ENCODE measurements at places on chromosomes 3 and 15. TPM values are rescaled to one million over a fixed set of nuclear protein-coding genes. Genes with fewer than 3 reads are reported as not detected.
A peak's percentile ranks its signal among the peaks of the same experiment; 100 is the strongest.

- no peak for DNase-seq
Measured at GRCh38 chr3:144273601-144274000, 302.0 kb downstream of the DIPK2A start.

DNA sequence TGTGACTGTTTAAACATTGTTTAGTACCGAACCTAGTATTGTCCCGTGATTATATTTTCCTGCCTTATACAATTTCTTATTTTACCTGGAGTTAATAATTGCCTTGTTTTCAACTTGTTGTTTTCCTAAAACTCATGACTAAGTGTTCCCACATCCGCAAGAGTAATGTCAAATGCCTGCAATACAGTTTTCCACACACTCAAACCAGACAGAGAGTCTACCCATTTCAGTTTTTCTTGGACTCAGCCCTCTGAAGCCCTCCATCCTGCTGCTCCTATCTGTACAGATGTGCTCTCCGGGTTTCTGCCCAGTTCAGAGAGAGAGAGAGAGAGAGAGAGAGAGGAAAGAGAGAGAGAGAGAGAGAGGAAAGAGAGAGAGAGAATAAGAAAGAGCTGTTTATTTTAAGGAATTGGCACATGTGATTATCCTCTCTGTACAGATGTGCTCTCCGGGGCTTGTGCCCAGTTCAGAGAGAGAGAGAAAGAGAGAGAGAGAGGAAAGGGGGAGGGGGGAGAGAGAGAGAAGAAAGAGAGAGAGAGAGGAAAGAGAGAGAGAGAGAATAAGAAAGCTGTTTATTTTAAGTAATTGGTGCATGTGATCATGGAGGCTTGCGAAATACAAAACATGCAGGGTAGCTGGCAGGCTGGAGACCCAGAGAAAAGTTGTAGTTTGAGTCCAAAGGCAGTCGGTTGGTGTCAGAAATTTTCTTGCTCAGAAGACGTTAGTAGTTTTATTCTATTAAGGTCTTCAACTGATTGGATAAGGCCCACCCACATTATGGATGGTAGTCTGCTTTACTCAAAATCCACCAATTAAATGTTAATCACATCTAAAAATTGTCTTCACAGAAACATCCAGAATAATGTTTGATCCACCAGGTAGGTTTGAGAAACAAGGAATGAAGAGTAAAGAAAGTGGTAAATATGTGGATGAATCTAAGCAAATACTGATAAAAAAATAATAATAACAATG is 104.1 kb upstream of the GOLGA8J start:
- DNase-seq: no peak

THAP10 gene
- total RNA-seq: 4.7 TPM

- DNase-seq: peak; percentile 65
Measured at GRCh38 chr3:99686955-99687612, 48.7 kb downstream of the COL8A1 start.

DNA sequence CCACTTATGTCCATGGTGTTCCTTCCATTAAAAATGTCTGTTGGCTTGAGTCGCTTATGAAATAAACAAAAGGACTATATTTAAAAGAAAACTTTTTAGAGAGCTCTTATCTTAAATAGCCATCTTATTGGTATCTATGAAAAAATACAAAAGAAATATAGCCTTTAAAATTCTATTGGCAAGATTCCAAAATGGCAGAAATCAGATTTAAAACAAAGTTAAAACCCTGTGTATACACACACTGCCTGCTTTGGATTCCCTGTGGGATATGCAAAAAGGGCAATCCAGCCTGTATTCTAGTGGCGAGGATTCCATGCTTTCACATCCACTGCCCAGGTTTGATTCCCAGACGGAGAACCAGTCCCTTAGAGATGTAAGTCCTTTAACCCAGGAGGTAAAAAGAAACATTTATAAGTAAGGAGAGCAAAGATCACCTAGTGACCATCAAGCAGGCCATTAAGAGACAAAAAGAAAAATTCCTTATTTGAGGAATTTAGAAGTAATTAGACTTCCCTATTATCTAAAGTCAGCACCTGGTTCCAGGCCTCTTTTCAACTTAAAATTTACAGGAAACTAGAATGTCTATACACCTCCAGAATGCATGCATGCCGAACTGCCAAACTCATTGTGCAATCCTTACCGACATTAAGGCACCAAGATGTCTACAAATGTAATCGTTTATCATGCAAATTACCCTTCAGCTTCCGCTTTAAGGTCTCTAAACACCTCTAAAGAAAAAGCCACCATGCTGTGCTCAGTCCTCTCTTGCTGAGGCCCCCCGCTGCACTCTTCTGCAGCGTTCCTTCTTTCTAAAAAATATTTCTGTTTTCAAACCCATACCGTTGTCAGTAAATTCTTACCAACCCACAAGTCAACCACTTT is 69.6 kb upstream of the STRIT1 start:
- no peak for DNase-seq
